ENCODE measurements at places on chromosomes 1 and 21. TPM values are rescaled to one million over a fixed set of nuclear protein-coding genes. Genes with fewer than 3 reads are reported as not detected.

The COL9A2 gene
- 49.9 TPM for total RNA-seq

The AKR7A3 gene
- 3.1 TPM for total RNA-seq

The MAGI3 gene
- 27.6 TPM for total RNA-seq

The LMOD1 gene
- 5.4 TPM for total RNA-seq

The TMEM125 gene
- total RNA-seq = 7.7 TPM

The FGR gene
- total RNA-seq = 0.53 TPM

The AMY1C gene
- total RNA-seq = not detected

The ACKR1 gene
- 0.53 TPM for total RNA-seq

The BGLAP gene
- 6.8 TPM for total RNA-seq

The PLA2G2D gene
- total RNA-seq = not detected

The LHX4 gene
- 0.59 TPM for total RNA-seq

The NBPF4 gene
- not detected for total RNA-seq

The ENAH gene
- total RNA-seq = 144 TPM

The FMO5 gene
- 0.97 TPM for total RNA-seq

The FAM89A gene
- 14.2 TPM for total RNA-seq

The DDR2 gene
- total RNA-seq = 58.1 TPM

The AMIGO1 gene
- total RNA-seq = 5.0 TPM

The MRPL55 gene
- total RNA-seq = 56.9 TPM

The MX2 gene
- total RNA-seq = 3.9 TPM

The GPR153 gene
- total RNA-seq = 25.0 TPM

The PDE9A gene
- total RNA-seq = 26.5 TPM

The KRTAP13-2 gene
- not detected for total RNA-seq

The SYCP1 gene
- total RNA-seq = not detected

The RIIAD1 gene
- total RNA-seq = not detected

The SAMSN1 gene
- 0.27 TPM for total RNA-seq

The LCE2B gene
- total RNA-seq = not detected

The FAM72C gene
- 2.0 TPM for total RNA-seq

The C1orf226 gene
- 4.3 TPM for total RNA-seq

The FCRL2 gene
- total RNA-seq = not detected

The NT5C1A gene
- total RNA-seq = not detected

The CYP4A22 gene
- not detected for total RNA-seq

The RAP1GAP gene
- 8.0 TPM for total RNA-seq

The RBM11 gene
- 8.1 TPM for total RNA-seq

The SLC44A3 gene
- 9.2 TPM for total RNA-seq

The DMBX1 gene
- not detected for total RNA-seq

The FMO1 gene
- not detected for total RNA-seq

The MNDA gene
- total RNA-seq = not detected

The LCE3E gene
- total RNA-seq = not detected

The CASP9 gene
- 23.0 TPM for total RNA-seq

The RCAN3 gene
- 9.5 TPM for total RNA-seq

The KCNJ9 gene
- 0.07 TPM for total RNA-seq

The CLCA4 gene
- total RNA-seq = not detected

The BATF3 gene
- total RNA-seq = 1.0 TPM

The PCNX2 gene
- 26.8 TPM for total RNA-seq

The PGLYRP3 gene
- not detected for total RNA-seq

The ZBTB8OS gene
- total RNA-seq = 37.8 TPM

The SYDE2 gene
- total RNA-seq = 42.4 TPM

The ASCL5 gene
- total RNA-seq = not detected
